Activated CD8-positive, alpha-beta memory T cell treated with anti-CD3 and anti-CD28 coated beads, Interleukin-2, amount 10 ng/mL, durations not matched to agents 7 days and 5 days (primary cell): ENCODE measurements at places on chromosomes 16 and 17. TPM values are rescaled to one million over a fixed set of nuclear protein-coding genes. Genes with fewer than 3 reads are reported as not detected.

DNA sequence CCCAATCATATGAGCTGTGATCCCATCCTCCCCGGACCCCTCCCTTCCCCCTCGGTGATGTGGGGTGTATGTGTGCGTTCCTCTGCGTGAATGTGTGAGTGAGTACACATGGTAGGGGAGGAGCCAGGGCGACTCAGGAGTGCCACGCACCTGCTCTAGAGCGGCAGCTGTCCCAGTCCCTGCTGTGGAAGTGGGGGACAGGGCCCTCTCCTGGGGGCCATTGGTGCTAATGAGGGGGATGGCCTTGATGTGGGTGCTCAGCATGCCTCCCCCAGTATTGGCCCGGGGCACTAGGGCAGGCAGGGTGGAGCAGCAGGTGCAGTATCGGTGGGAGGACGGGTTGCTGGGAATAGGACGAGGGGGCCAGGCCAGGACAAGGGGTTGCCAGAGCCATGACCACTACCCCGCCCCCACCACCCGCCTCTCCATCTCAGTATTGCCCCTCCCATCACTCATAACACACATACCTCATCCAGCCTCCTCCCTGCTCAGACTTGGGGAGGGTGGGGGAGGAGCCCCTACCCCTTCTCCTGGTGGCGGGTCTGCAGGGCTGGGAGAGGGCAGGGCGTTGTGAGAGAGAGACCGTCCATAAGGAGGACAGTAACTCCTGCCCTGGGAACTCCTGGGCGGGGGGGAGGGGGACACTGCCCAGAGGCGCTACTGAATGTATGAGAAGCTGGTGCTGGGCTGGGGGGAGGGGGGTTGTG, 8.5 kb downstream of the NR1D1 start:
- no peak overlapping the region for H3K4me3 ChIP-seq
- peaks cover 22% of the 10 kb centered on the region for H3K36me3 ChIP-seq
- no peak for DNase-seq
- no peak overlapping the region for H3K27ac ChIP-seq
- H3K4me1 ChIP-seq, result peaks cover 26% of the 10 kb centered on the region
- H3K27me3 ChIP-seq, result no peaks in the 10 kb centered on the region

Gene C17orf75
- total RNA-seq, result 39.0 TPM

Gene IST1
- 206 TPM for total RNA-seq

Gene ACAP1
- total RNA-seq, result 594 TPM

Gene KRT33B
- total RNA-seq, result not detected

Gene KRTAP2-1
- total RNA-seq, result not detected
